ENCODE measurements at places on chromosomes 16 and 17.

GRCh38 chr17:48733632-48734328 lies 5.2 kb upstream of the HOXB13 start:
- H3K36me3 ChIP-seq = no peaks in the 10 kb centered on the region
- no peak overlapping the region for H3K27ac ChIP-seq
- peaks cover 55% of the 10 kb centered on the region for H3K27me3 ChIP-seq
- peaks cover 13% of the 10 kb centered on the region for H3K4me1 ChIP-seq
- DNase-seq = no peak

GRCh38 chr17:61398721-61399130 lies 917 bp upstream of the TBX2 start:
- H3K27me3 ChIP-seq = peaks cover 65% of the 10 kb centered on the region
- DNase-seq = no peak
- peak overlapping the region; percentile 12 for H3K4me3 ChIP-seq
- peaks cover 52% of the 10 kb centered on the region for H3K4me1 ChIP-seq
- no peaks in the 10 kb centered on the region for H3K36me3 ChIP-seq

- H3K4me3 ChIP-seq = no peak overlapping the region
- no peaks in the 10 kb centered on the region for H3K4me1 ChIP-seq
- H3K27me3 ChIP-seq = no peaks in the 10 kb centered on the region
- no peak overlapping the region for H3K27ac ChIP-seq
- no peaks in the 10 kb centered on the region for H3K36me3 ChIP-seq
These were observed 529.1 kb downstream of the HS3ST4 start for GRCh38 chr16:26220894-26221293.

- H3K27ac ChIP-seq = no peak overlapping the region
- DNase-seq = no peak
- peaks cover 68% of the 10 kb centered on the region for H3K36me3 ChIP-seq
These were observed 29.3 kb downstream of the CTU2 start for GRCh38 chr16:88735616-88736015.

DNA sequence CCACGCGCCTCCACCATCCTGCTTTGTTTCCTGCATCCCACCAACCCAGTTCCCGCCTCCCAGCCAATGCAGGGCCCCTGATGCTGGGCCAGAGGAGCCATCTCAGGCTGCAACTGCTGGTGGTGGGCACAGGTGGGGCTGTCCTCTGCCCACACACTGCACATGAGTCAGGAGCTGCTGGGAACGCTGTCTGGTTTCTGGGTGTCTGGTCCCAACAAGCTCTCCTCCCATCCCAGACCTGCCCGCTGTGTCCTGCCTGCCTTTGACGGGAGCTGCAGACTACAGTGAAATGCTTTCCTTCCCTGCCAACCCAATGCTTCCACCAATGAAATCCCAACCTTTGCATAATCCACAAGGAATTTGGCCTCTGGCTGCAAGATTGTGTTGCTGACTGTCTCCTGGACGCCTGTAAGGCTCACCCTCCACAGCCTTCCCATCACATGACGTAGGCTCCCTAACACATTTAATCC lies 98.9 kb downstream of the N4BP1 start:
- H3K27me3 ChIP-seq = no peaks in the 10 kb centered on the region
- no peaks in the 10 kb centered on the region for H3K36me3 ChIP-seq
- no peaks in the 10 kb centered on the region for H3K4me1 ChIP-seq
- no peak for DNase-seq
- no peak overlapping the region for H3K27ac ChIP-seq

- no peaks in the 10 kb centered on the region for H3K27me3 ChIP-seq
- no peak overlapping the region for H3K27ac ChIP-seq
These were observed 29.0 kb downstream of the SRL start for GRCh38 chr16:4212934-4213296.

Data from effector memory CD4-positive, alpha-beta T cell (primary cell).